ENCODE measurements at places on chromosomes 3 and 15.

GRCh38 chr3:5565026-5565425, 377.5 kb downstream of the EDEM1 start:
- no peaks in the 10 kb centered on the region for H3K36me3 ChIP-seq
- no peaks in the 10 kb centered on the region for H3K4me1 ChIP-seq
- no peaks in the 10 kb centered on the region for H3K27me3 ChIP-seq
- no peak overlapping the region for H3K4me3 ChIP-seq

- no peak overlapping the region for H3K4me3 ChIP-seq
- DNase-seq = no peak
- H3K36me3 ChIP-seq = no peaks in the 10 kb centered on the region
- no peaks in the 10 kb centered on the region for H3K4me1 ChIP-seq
- no peak overlapping the region for H3K27ac ChIP-seq
Observed at GRCh38 chr3:37272741-37273140, 98.4 kb upstream of the LRRFIP2 start.

- H3K4me1 ChIP-seq = peaks cover 10% of the 10 kb centered on the region
- H3K36me3 ChIP-seq = no peaks in the 10 kb centered on the region
- H3K4me3 ChIP-seq = no peak overlapping the region
- no peak overlapping the region for H3K27ac ChIP-seq
- no peaks in the 10 kb centered on the region for H3K27me3 ChIP-seq
Observed at GRCh38 chr3:16171009-16171408, 3.5 kb upstream of the GALNT15 start.

DNA sequence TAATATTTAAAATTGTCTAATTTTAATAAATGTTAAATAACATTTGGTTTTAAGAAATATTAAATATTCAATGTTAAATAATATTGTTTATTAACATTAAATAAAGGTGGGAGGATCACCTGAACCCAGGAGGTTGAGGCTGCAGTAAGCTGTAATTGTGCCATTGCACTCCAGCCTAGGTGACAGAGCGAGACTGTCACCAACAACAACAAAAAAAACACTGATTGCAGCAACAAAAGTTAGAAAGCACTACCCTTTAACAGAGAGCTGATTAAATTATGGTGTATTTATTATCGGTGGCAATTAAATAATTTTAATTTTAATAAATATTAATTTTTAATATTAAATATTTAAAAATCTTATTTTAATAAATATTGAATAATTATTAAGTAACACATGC, 152.1 kb downstream of the ATG7 start:
- no peak overlapping the region for H3K27ac ChIP-seq
- no peaks in the 10 kb centered on the region for H3K4me1 ChIP-seq
- no peak for DNase-seq
- no peaks in the 10 kb centered on the region for H3K36me3 ChIP-seq
- H3K4me3 ChIP-seq = no peak overlapping the region

DNA sequence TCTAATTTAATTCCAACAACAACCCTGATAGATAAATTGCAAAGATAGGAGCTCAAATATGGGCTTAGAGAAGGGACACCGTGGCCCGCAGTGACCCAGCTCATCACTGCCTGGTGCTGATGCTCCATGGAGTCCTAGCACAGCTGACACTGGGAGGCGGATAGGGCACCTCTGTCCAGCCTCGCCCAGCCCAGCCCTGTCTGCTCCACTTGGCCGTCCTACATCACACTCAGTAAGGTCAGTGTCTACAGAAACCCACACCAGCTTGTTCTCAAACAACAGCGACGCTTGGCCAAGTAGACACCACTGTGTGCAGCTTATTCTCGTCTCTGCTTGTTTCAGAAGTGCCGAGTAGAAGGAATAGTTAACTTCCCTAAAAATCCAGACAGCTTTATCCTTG, 33.9 kb downstream of the GABRB3 start:
- H3K4me3 ChIP-seq = no peak overlapping the region
- no peak overlapping the region for H3K27ac ChIP-seq
- H3K36me3 ChIP-seq = no peaks in the 10 kb centered on the region
- H3K4me1 ChIP-seq = no peaks in the 10 kb centered on the region

- no peaks in the 10 kb centered on the region for H3K27me3 ChIP-seq
- H3K4me3 ChIP-seq = no peak overlapping the region
- no peaks in the 10 kb centered on the region for H3K36me3 ChIP-seq
- DNase-seq = no peak
- H3K27ac ChIP-seq = no peak overlapping the region
Observed at GRCh38 chr15:72925661-72926060, 126.6 kb upstream of the NEO1 start.

DNA sequence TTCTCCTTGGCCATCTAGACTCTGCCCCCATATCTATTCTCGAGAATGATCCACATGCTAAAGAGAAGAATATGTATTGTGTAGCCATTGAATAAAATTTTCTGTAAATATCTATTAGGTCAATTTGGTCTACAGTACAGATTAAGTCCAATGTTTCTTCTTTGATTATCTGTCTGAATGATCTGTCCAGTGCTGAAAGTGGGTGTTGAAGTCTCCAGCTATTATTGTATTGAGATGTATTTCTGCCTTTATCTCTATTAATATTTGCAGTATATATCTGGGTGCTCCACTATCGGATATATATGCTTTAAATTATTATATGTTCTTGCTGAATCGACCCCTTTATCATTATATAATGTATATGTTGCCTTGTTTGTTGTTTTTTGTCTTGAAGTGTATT, 384.9 kb upstream of the ROBO1 start:
- no peaks in the 10 kb centered on the region for H3K27me3 ChIP-seq
- no peaks in the 10 kb centered on the region for H3K4me1 ChIP-seq
- H3K36me3 ChIP-seq = no peaks in the 10 kb centered on the region
- no peak overlapping the region for H3K27ac ChIP-seq

- H3K27me3 ChIP-seq = no peaks in the 10 kb centered on the region
- no peak overlapping the region for H3K4me3 ChIP-seq
- H3K27ac ChIP-seq = no peak overlapping the region
- DNase-seq = no peak
Observed at GRCh38 chr3:30655187-30655812, 48.9 kb downstream of the TGFBR2 start.

DNA sequence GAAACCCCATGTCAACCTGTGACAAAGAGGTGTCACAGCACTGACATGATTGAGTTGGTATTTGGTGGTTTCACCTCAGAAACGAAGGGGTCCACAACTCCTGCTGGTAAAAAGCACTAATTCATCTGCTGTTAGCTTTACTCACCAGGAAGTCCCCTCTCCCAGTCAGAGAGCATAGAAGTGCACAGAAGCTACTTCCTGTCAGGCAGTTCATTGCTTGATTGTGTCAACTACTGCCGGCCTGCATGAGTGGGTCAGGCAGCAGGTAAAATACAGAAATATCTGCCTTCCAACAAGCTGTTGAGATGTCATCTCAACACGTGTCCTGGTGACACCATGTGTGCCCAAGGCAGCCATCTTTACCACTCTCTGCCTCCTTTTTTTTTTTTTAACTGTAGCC, 596.6 kb upstream of the NR2F2 start:
- no peak overlapping the region for H3K27ac ChIP-seq
- no peak for DNase-seq
- no peaks in the 10 kb centered on the region for H3K36me3 ChIP-seq

GRCh38 chr15:36133742-36134141, 445.7 kb upstream of the CDIN1 start:
- no peak overlapping the region for H3K4me3 ChIP-seq
- H3K27ac ChIP-seq = no peak overlapping the region
- H3K4me1 ChIP-seq = no peaks in the 10 kb centered on the region

- DNase-seq = no peak
- H3K36me3 ChIP-seq = no peaks in the 10 kb centered on the region
- H3K27ac ChIP-seq = no peak overlapping the region
Observed at GRCh38 chr3:5298453-5298852, 110.9 kb downstream of the EDEM1 start.

- no peaks in the 10 kb centered on the region for H3K36me3 ChIP-seq
- no peak overlapping the region for H3K27ac ChIP-seq
- peak; percentile 24 for DNase-seq
- H3K27me3 ChIP-seq = no peaks in the 10 kb centered on the region
Observed at GRCh38 chr3:38121451-38121831, 15.5 kb downstream of the ACAA1 start.

DNA sequence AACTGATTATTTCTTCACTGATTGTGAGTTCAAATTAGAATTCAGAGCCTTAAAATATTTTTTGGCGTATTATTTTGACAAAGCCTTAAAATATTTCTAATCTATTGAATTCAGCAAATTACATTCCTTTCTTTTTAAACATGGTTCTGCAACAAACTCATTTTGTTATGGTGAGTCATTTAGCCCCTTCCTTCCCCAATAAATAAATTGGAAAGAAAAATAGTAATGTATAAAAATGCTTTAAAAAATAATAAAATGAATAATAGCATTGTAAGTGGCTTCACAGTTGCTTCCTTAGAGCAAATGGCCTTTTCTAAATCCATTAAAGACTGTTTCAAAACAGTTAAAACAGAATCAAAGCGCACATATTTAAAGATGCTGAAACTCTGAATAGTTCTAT, 12.1 kb downstream of the CSNK1G1 start:
- no peaks in the 10 kb centered on the region for H3K36me3 ChIP-seq
- H3K27me3 ChIP-seq = no peaks in the 10 kb centered on the region
- no peaks in the 10 kb centered on the region for H3K4me1 ChIP-seq
- H3K27ac ChIP-seq = no peak overlapping the region

DNA sequence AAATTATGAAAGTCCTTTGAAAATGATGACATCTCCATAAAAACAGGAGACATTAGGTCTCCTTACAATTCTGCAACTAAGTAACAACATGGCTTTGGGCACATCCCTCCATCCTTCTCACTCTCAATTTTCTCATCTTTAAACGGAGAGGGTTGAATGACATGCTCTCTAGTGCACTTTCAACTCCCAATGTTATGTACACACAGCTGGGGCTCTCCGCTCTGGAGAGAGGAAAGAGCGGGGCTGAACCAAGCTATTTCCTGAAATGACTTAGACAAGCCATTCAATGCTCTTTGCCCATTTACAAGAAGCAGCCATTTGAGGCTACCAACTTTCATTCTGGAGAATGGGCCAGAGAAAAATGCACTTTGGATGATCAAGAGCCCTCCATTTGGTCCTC, 144.2 kb upstream of the BNIP2 start:
- H3K4me1 ChIP-seq = no peaks in the 10 kb centered on the region
- H3K27me3 ChIP-seq = no peaks in the 10 kb centered on the region
- H3K27ac ChIP-seq = no peak overlapping the region
- no peaks in the 10 kb centered on the region for H3K36me3 ChIP-seq
- no peak for DNase-seq
- no peak overlapping the region for H3K4me3 ChIP-seq

GRCh38 chr3:55368366-55368765, 118.7 kb downstream of the WNT5A start:
- H3K27me3 ChIP-seq = no peaks in the 10 kb centered on the region
- no peak overlapping the region for H3K27ac ChIP-seq
- no peak for DNase-seq
- no peaks in the 10 kb centered on the region for H3K36me3 ChIP-seq
- no peak overlapping the region for H3K4me3 ChIP-seq

DNA sequence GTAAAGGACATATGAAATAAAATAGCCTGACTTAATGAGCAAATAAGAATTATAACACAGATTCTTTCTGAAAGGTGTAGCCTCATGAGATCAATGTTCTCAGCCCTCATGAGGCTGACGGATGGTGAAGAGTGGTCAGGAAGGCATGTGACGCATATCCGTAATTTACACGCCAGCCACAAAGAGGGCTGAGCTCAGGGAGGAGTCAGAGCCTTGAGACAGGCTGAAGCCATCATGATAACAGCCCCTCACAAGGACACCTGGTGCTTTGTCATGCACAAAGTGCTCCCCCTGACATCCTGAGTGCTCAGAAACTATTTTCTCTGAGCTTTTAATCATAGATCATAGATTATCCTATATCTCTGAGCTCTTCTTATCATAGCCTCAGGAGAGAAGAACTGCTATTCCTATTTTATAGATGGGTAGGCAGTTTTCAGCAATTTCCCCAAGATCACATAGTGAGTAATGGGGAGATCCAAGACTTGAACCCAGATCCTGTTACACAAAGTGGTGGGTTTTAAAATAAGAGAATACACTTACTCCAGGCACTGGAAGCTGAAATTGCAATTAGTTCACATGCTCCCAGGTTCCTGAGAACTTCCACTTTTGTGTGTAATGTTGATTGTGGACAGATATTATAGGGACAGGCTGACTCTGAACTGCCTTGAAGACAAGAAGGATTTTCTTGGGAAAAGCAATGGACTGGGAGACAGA, 267.1 kb downstream of the RPLP1 start:
- H3K27me3 ChIP-seq = no peaks in the 10 kb centered on the region
- H3K4me1 ChIP-seq = no peaks in the 10 kb centered on the region
- H3K4me3 ChIP-seq = no peak overlapping the region
- H3K36me3 ChIP-seq = no peaks in the 10 kb centered on the region
- no peak for DNase-seq
- H3K27ac ChIP-seq = no peak overlapping the region

DNA sequence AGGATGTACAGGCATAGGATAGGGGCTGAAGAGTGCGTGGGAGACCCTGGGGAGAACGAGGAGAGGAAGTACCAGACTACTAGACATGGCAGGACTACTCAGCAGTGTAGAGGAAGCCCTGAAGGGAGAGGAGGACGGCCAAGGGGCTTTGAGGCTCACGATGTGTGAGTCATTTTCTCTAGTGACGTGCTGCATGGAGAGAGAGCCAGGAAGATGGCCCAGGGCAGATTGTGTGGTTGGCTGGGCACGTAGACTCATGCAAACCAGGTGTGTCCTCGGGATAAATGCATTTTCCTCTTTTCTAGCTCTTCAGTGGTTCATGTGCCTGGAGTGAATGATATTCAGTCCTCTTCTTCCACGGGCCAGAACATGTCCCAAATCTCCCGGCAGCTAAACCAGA, 115.0 kb upstream of the ABHD17C start:
- DNase-seq = no peak
- no peak overlapping the region for H3K27ac ChIP-seq
- no peaks in the 10 kb centered on the region for H3K4me1 ChIP-seq
- no peaks in the 10 kb centered on the region for H3K27me3 ChIP-seq

GRCh38 chr15:60761505-60761845, 282.5 kb upstream of the ICE2 start:
- no peaks in the 10 kb centered on the region for H3K4me1 ChIP-seq
- no peak overlapping the region for H3K4me3 ChIP-seq
- no peak overlapping the region for H3K27ac ChIP-seq

GRCh38 chr3:38317192-38317759, 29.3 kb upstream of the XYLB start:
- no peak overlapping the region for H3K27ac ChIP-seq
- no peaks in the 10 kb centered on the region for H3K36me3 ChIP-seq
- no peaks in the 10 kb centered on the region for H3K4me1 ChIP-seq
- no peak overlapping the region for H3K4me3 ChIP-seq

- no peaks in the 10 kb centered on the region for H3K27me3 ChIP-seq
- no peak overlapping the region for H3K27ac ChIP-seq
- no peak for DNase-seq
- peaks cover 10% of the 10 kb centered on the region for H3K4me1 ChIP-seq
- H3K36me3 ChIP-seq = no peaks in the 10 kb centered on the region
- H3K4me3 ChIP-seq = no peak overlapping the region
Observed at GRCh38 chr3:190266913-190267290, 55.3 kb downstream of the CLDN1 start.

All from ovary (tissue), 10 donors.